ENCODE measurements at places on chromosomes 2 and 18.

DNA sequence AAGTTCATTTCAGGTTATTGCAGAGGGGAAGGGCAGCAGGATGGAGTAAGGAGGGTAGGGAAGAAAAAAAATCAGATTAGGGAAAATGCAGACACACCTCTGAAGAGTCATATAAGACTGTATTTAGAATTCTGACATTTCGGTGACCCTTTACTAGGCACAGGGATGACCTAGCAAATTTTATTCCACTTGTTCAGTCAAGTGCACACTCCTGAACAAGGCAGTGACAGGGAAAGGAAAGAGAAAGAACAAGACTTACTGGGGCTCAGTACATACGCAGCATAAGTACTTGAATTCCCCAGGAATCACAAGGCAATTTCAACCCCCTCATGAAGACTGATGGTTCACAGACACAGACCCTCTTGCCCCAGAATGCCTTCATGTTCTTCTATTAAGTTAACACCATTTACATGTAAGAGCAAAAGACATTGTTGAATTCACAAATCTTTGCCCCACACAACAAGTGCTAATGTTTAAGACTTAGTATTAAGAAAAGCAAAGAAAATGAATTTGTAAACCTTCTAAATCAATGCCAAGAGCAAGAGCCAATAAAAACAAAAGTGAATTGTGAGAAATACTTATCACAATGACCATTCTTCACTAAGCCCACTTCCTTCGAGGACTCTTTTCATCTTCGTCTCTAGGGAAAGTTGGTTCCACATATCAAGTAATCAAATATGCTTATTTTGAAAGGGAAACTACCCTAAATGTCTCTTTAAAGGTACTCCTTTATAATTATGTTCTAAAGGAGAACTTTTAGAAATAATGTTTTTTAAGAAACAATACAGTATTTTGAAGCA, 47.0 kb downstream of the COBLL1 start:
- DNase-seq = no peak

DNA sequence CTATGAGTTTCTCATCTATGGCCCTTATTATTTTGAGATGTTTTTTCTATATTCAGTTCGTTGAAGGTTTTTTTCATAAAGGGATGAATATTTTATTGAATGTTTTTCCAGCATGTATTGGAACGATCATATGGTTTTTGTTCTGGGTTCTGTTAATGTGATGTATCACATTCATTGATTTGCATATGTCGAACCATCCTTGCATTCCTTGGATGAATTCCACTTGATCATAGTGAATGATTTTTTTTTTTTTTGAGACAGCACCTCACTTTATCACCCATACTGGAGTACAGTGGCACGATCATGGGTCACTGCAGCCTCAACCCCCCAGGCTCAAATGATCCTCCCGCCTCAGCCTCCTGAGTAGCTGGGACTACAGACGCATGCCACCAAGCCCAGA, 5.5 kb upstream of the NEMP2 start:
- no peak for DNase-seq

- no peak for DNase-seq
Measured at GRCh38 chr2:55957142-55957541, 33.6 kb upstream of the EFEMP1 start.

DNA sequence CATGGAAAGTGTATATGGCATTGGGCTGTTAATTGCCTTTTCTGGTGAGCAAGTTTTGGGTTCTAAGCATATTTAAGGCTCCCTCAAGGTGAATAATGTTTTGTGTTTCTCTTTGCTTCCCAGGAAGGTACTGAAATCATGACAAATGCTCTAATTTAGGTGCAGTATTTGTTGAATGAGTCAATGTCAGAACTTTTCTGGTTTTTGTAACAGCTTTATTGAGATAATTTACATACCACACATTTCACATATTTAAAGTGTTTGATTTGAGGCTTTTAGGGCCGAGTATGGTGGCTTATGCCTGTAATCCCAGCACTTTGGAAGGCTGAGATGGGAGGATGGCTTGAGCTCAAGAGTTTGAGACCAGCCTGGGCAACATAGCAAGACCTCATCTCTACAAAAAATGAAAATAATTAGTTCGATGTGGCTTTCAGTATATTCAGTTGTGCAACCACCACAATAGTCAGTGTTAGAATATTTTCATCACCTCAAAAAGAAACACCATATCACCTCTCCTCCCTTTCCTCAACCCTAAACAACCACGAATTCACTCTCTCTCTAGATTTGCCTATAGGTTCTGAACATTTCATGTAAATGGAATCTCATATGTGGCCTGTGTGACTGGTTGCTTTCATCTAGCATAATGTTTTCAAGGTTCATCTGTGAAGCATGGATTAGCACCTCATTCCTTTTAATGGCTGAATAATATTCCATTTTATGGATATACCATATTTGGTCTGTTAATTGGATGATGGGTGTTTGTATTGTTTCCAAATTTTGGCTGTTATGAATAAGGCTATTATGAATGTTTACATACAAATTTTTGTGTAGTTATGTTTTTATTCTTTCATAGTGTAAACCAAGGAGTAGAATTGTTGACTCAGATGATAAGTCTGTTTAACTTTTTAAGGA, 54.9 kb downstream of the MGAT5 start:
- no peak for DNase-seq

DNA sequence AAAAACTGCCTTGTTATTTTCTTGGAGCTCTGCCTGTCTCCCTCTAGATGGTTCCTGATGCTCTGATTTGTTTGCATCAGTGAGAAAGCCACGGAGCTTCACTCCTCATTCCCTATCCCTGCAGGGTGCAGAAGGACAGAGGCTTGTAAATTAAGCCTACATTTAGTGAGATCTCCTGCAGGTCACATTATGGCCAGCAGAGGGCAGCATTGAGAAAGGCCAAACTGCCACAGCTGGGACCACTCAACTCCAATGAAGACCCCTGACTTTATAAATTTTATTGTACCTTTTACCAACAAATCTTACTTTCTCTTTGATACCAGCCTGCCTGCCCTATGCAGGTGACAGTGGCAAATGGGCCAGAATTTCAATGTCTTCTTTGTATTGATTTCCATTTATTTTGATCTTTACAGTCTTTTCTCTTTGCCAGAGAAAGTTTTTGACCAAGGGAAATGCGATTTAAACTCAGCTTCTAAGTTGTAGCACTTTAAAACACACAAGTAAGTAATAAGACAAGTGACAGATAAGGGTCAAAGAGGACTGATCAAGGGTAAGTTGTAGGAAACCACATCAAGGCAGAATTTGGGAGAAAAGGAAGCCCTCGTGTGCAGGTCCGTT, 1029.1 kb upstream of the KLHL29 start:
- DNase-seq = no peak

DNA sequence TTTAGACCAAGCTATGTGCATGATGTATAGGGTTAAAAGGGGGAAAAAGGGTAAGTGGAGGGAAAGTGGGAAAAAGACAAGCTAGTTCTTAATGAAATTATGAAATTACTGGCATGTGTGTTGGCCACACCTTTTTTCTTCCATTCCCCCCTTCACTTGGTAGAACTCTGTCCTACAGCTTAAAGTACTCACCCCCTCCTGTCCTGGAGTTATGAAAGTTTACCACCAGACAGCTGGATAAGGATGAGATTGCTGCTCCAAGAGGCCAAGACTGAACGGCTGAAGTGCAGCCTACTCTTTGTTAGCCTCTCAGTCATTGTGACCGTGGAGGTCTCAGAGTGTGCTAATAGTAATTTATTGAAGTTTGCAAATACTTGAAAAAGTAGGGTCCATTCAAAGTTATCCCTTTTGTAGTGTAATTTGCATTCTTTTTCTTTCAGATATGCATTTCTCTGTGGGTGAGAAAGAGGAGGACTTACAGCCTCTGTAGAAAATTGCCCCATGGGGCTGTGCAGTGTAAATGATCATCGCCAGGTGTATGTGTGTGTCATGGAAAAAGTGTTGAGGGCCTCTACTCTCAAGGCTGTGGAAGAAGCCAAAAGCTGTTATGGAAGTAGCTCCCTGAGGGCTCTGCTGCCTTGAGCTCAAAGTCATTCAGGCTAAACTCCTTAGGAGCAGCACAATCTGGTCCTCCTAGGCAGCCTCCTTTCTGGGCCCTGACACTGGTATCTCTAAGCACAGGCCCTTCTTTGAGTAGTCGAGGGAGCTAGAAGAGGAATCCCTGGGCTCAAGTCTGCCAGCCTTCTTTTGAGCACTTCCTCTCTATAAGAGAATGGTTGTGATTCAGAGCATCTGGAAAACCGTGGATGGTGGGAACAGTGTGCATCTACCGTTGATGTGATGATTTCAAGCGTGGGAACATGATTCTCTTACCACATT, 46.2 kb downstream of the LHCGR start:
- no peak for DNase-seq

GRCh38 chr2:195570329-195570728, 86.7 kb upstream of the SLC39A10 start:
- no peak for DNase-seq

DNA sequence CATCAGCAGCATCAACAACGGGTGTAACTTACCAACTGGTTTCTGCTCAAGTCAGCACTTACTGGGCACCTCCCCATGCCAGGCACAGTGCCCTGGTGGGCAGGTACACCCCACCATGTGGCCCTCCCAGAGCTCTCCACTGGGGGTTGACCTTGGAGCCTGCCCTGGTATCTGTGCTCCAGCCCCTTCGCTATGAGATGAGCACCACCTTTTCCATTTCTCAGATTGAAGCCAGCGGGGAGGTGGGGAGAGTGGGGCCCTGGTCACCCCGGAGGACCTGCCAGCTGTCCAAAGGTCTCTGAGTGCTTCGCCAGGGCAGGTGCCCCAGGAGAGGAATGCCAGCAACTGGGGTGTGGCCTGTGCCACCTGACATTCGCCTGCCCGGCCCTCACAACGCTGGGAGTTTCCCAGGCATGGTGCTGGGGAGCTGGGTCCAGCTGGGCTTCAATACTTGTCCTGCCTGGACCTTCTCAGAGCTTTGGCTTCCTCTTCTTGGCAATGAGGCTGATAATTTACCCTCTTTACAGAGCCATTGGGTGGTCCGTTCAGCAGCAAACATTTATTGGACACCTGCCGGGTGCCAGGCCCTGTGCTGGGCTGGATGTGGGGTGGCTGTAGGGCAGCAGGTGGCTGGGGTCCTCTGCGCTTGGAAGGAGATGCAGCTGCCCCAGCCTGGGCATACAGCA, 5.9 kb upstream of the ZAP70 start:
- DNase-seq = no peak

DNA sequence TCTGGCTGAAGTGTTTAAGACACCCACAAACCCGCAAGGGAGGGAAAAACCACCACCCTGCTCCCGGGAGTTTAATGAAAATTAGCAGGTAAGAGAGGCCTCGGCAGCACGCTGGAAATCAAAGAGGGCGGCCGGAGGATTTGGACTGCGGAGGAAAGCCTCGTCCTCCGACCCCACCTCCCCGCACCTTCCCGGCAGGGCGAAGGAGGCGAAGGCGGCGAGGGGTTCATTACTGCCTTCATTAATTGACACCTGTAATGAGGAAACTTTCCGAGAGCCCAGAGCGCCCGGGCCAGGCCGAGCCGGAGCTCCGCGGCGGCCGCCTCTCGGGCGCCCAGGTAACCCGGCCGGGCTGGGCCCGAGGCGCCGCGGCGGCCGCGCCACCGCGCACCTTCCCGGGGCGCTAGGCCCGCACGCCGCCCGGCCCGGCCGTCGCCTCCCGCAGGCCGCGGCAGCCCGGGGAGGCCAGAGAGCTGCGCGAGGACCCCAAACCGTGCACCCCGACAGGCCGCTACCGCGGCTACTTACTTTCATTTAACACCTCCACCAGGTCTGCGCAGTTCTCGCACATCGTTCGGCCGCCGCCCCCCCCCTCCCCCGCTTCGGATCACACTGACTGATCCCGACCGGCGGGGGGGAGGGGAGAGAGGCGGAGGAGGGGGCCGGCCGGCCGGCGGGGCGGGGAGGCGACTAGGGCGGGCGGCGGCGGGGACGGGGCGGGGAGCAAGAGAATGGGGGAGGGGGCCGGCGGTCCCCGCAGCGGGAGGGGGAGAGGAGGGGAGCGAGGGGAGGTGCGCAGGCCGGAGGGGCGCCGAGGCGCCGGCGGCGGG, 550 bp downstream of the USP34 start:
- peak; percentile 87 for DNase-seq

DNA sequence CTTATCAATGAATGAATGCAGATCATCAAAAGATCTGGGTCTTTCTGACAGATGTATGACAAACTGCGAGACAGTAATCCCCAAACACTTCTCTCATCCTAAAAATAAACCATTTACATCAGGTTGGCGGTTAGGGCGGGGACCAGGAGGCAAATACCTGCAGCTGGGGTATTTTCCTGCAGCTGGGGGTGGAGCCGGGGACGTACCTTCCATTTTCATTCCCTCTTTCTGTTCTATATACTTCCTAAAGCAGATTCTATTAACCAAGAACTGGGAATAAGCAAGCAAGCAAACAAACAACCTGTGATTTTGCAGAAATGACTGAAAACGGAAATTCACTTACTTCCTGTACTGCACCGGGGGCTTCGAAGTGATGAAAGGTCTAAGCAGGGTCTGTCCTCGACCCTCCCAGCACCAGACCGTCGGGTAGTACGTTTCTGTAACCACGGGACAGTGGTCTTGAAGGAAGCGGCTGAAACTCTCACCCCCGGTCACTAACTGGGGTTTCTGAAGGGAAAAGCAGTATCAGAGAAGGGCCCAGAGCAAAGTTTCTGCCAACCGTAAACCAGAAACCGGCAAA, 1.2 kb downstream of the ABHD3 start:
- DNase-seq = no peak

GRCh38 chr18:44828080-44828479, 147.4 kb downstream of the SETBP1 start:
- no peak for DNase-seq

DNA sequence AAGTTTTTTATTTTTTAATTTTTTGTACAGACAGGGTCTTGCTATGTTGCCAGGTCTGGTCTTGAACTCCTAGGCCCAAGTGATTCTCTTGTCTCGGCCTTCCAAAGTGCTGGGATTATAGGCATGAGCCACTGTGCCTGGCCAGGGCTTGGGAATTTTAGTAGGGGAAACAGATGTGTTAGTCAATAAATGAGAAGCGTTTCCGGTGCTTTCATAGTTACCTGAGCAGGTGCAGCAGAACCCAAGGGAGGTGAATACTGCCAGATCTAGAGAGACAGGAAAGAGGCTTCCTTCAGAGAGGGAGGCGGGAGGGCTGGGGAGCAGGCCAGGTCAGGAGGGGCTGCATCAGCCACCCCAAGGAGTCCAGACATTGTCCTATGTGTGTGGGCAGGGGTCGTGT, 30.5 kb upstream of the IMPA2 start:
- DNase-seq = no peak

DNA sequence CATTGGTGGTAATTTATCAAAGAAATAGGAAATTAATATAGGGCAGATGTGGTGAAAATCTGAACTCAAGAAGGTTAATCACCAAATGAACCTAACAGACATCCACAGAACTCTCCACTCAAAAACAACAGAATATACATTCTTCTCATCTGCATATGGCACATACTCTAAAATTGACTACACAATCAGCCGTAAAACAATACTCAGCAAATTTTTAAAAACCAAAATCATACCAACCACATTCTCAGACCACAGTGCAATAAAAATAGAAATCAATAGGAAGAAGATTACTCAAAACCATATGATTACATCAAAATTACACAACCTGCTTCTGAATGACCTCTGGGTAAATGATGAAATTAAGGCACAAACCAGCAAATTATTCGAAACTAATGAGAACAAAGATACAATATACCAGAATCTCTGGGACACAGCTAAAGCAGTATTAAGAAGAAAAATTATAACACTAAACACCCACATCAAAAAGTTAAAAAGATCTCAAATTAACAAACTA, 31.0 kb downstream of the RBM43 start:
- no peak for DNase-seq

- no peak for DNase-seq
Measured at GRCh38 chr2:215460682-215461382, 25.0 kb upstream of the FN1 start.
